Left hindlimb (tissue), 1 donor: ENCODE measurements at places on chromosomes 4 and X.

- DNase-seq, result peak; percentile 97
These were observed at the start of the genes HELQ and MRPS18C for GRCh38 chr4:83455281-83456183. HELQ (minus strand) TSS chr4:83455823; CDS start chr4:83455693, 130 bp downstream. MRPS18C (plus strand) TSS chr4:83456058; CDS start chr4:83456078, 20 bp downstream.

- DNase-seq, result no peak
These were observed 1039.5 kb upstream of the PCDH7 start for GRCh38 chr4:29680644-29681043.

- no peak for DNase-seq
These were observed 77.3 kb upstream of the TMEM47 start for GRCh38 chrX:34734383-34734782.

- no peak for DNase-seq
These were observed 11.5 kb downstream of the LIAS start for GRCh38 chr4:39470402-39470801.

- no peak for DNase-seq
These were observed 217.3 kb upstream of the TAPT1 start for GRCh38 chr4:16443504-16444088.

GRCh38 chrX:25519258-25519657 lies 503.5 kb upstream of the ARX start:
- DNase-seq, result no peak

- DNase-seq, result no peak
These were observed 4.7 kb downstream of the THAP9 start for GRCh38 chr4:82905205-82905604.

GRCh38 chr4:173367285-173367684 lies 3.5 kb upstream of the SAP30 start:
- DNase-seq, result no peak

GRCh38 chr4:182255441-182256190 lies 12.4 kb downstream of the TENM3 start:
- no peak for DNase-seq

GRCh38 chr4:10371869-10372471 lies 85.3 kb downstream of the ZNF518B start:
- DNase-seq, result no peak

DNA sequence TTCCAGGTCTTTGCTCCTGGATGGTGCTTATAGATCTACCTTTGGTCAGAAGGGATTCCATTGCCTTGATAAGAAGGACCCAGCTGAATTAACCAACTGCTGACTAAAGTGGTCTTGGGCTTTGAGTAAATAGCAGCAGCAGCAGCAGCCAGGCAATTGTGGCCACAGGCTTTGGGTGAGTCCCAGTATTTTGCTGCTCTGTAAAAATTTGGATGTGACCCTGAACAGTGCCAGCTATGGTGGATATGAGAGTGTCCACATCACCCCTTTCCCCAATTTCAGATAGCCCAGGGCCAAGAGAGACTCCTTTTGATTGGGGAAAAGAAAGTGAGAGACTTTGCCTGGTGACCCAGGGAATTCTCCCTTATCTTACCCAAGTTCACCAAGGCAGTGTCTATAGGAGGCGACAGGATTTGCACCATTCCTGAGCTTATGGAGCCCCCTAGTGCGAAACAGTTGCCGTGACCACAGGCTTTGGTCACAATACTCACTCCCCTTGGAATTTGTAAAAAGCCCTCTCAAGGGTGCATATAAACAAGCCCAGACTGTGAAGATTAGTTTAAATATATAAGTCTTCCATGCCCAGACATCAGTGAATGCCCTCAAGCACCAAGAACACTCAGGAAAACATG lies 518.0 kb downstream of the TMA16 start:
- peak; percentile 39 for DNase-seq

GRCh38 chr4:144985014-144985413 lies 113.0 kb downstream of the ANAPC10 start:
- no peak for DNase-seq

DNA sequence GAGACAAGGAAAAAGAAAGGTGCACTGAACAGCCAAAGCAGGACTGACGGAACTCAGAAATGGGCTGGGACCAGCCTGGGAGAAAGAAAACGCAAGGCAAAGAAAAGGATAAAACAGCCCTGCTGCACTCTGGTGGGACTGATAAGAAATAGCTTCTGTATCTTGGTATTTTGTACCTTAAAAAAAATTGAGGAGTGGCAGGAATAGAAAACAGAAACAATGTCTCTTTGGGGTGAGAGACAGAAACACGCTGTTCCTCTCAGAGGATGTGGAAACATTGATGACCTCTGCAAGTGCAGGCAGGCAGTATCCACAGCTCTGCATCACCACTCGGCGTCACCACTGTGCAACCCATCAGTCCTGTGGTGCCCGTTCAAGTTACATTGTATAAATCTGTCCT lies 152.5 kb upstream of the SPRY1 start:
- peak; percentile 39 for DNase-seq

- DNase-seq, result peak; percentile 49
These were observed 917 bp downstream of the MYL5 start for GRCh38 chr4:675036-675882.

DNA sequence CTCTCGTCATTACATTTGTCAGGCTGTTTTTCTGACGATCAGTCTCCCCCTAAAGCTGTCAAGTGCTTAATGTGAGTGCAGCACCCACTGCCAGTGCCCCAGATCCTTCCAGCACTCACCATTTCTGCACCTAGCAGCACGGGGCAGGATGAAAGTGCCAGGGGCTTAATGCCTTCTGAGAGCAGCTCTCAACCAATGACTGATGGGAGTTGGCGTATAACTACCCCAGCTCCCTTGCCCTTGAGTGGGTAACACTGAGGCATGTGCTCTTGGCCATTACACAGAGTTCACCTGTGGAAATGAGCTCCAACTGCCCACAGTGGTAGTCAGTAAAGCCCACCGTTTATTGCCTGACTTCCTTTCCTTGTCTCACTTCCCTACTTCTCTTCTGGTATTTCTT lies 226.2 kb upstream of the BCOR start:
- no peak for DNase-seq

DNA sequence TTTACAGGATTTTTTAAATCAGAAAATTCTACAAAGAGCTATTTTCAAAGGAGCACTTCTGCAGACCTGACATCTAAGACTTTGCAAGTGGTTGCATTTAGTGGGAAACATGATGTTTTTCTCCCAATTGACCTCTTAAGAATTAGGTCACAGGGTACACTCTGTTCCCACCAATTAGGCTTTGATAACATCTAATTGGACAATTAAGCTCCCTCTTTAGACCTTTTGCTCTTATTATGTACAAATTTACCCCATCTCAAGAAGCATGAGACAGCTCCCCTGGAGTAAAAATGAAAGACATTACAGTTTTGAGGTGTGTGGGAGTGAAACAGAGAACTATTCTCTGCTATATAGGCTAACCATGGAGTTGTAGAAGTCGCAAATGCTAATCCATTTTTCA lies 31.8 kb upstream of the AGA start:
- no peak for DNase-seq

DNA sequence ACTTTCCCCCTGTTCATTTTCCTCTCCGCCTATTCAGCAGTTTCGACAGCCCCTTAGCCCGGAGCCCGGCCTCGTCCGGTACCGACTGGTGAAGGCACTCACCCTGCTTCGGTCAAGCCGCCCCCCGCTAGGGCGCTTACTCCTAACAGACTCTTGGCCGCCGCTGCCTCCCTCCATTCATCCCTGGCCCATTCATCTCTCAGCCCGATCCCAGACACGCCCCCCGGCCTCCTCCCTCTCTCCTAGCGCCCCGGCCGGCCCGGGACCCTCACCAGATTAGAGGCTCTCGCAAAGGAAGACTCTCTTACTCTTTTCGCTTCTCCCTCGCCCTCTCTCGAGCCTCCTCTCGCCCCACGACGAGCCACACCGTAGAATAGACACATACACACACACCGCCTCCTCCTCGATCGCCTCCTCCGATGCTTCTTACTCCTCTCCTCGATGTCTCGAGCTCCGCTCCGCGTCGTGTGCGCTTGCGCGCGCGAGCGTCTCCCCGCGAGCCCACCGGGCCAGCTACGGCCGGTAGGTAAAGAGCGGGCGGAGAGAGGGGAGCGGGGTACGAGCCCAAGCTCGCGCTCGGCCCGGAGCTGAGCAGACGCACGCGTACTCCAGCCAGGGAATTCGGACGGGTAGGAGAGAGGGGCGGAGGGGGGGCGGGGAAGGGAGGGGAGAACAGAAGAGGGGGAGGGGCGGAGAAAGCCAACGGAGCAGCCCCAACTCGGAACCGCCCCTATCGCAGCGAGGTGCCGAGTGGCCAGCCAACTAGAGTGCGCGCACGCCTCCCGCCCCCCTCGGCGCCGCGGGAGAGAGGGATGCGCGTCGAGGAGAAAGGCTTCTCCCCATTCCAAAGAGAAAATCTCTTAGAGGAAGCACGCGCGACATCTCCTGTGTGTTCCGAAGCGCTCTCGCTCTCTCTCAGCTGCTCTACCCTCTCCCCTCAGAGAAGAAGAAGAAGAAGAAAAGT lies at the start of gene WNK3:
Gene WNK3, minus strand, starts transcription at position 633 of the 964 bp plus-strand sequence.
- DNase-seq, result peak; percentile 94

DNA sequence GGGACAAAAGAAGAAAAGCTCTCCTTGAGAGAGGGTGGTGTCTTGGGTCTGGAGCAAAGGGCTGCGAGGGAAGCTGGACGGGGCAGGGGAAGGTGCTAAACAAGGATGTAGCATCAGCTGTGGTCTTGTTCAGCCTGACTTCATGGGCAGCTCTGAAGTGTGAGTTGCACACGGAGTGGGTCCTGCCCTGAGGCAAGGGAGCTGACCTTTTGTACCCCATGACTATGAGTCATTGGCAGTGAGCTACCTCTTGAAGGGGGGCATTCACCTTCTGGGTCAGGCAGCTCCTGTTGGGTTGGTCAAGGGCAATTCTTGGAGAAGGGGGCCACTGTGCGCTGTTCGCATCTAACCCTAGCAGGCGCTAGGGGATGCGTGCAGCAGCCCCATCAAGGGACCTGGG lies 151.8 kb downstream of the SMIM20 start:
- no peak for DNase-seq

DNA sequence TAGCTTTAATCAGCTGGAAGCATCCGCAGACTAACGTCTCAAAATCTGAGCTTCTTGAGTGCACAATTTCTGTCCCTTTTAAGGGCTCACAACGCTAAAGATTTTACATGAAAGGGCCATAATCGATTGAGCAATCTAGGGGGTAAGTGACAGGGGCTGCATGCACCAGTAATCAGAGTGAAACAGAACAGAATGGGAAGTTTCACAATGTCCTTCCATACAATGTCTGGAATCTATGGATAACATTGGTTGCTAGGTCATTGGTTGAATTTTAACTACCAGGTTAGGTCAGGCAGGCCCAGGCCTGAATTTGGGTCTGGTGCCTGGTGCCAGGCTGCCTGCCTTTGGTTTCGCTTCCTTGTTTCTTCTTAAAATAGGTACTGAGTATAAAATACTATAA lies 42.0 kb upstream of the MTMR8 start:
- DNase-seq, result no peak

- DNase-seq, result no peak
These were observed 1016.5 kb downstream of the SH3BGRL start for GRCh38 chrX:82218361-82218760.

GRCh38 chr4:173218411-173219125 lies 50.0 kb downstream of the GALNT7 start:
- no peak for DNase-seq
